ENCODE measurements at places on chromosomes 1 and 21.

- no peak for DNase-seq
These were observed 84.1 kb downstream of the MRPS6 start for GRCh38 chr21:34157521-34157920.

DNA sequence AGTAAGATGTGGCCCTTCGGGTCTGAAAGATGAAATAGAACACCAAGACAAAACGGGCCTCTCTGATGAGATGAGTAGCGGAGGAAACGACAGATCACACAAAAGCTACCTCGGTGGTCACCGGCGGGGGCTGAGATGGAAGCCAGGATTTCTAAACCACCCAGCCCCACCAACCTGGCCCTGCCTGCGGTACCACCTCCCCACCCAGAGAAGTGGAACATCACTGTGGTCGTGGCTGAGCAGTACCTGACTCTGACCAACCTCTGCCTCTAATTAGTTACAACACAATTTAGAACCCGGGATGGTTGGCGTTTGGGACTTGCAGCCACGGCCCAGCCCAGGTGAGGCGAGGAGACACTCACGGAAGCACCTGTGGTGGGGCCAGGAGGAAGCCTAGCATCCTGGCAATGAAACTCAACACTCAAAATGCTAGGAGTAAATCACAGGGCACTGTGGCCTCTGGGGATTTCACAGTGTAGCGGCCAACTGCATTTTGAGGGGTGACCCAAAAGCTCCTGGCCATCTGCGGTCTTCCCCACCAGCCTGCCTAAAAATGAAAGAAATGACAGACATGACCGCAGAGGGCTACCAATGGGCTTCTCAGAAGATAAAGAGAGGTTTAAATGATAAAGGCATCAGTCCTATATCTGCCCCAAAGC is 73.4 kb downstream of the ITPKB start:
- DNase-seq = no peak

GRCh38 chr1:18748435-18748834 is 111.0 kb downstream of the TAS1R2 start:
- no peak for DNase-seq

DNA sequence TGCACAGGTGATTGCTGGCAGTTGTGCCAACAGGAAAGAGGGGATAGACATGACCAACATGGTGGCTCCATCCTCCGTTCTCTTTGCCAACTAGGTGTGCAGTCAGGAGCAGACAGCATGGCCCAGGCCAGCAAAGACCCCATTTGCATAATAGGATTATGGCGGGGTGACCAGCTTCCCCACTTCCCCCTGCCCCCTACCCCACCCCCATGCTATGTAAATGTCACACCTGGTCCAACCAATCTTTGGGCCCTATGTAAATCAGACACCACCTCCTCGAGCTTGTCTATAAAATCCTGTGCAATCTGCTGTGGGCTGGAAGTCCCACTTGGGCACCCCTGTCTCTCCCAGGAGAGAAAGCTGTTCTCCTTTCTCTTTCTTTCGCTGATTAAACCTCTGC is 146.0 kb downstream of the SLC30A10 start:
- no peak for DNase-seq

GRCh38 chr1:171206204-171206977 is 21.3 kb downstream of the FMO2 start:
- DNase-seq = no peak
